ENCODE measurements at places on chromosomes 7 and 10.

DNA sequence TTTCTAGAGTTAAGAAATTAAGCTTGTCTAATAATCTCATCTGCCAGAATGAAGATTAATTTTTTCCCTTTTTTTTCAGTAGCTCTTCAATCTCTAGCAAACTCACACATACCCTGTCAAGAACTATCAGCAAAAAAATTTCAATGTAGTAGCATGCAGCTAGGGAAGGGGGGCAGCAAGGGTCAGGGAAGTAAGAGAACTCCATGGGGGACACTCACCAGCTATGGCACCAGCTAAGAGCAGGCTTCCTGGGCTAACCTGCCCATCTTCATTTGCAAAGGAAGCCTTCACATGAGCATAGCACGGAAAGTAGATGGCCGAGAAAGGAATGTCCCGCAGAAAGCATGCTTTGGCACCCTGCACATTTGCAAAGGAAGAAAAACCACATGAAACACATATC lies 190.4 kb downstream of the SLC25A13 start:
- no peak for DNase-seq

- peak; percentile 60 for DNase-seq
Observed at GRCh38 chr10:118720685-118721538, 33.9 kb downstream of the CACUL1 start.

DNA sequence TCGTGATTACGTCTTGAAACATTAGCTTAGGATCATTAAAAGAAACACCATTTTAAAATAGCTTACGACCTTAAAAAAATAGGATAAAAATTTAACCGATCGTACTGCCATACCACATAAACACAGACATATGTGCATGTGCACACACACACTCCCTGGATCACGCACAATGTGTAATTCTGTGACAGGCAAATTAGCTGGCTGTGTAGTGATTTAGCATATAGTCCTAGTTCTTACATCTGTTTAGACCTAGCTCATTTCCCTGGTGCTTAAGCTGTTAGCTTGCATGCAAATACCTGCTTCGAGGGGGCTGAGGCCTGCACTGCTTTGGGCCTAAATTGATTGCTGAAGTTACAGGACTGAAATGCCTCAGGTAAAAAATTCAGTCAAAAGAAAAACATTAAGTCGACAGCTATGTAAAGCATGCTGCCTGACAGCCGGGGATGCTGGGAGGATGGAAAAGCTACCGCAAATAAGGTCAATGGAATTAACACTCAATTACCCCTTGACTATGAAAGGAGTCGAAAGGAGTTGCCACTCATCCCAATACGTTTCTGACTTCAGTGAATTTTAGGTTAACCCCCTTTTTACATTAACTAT lies 267.1 kb upstream of the FZD8 start:
- peak; percentile 31 for DNase-seq

GRCh38 chr7:40033826-40034225 lies 83.8 kb downstream of the CDK13 start:
- no peak for DNase-seq

- peak; percentile 89 for DNase-seq
Observed at GRCh38 chr7:82105463-82105862, 335.6 kb upstream of the HGF start.

GRCh38 chr10:18737841-18738240 lies 78.6 kb downstream of the ARL5B start:
- DNase-seq = peak; percentile 48

DNA sequence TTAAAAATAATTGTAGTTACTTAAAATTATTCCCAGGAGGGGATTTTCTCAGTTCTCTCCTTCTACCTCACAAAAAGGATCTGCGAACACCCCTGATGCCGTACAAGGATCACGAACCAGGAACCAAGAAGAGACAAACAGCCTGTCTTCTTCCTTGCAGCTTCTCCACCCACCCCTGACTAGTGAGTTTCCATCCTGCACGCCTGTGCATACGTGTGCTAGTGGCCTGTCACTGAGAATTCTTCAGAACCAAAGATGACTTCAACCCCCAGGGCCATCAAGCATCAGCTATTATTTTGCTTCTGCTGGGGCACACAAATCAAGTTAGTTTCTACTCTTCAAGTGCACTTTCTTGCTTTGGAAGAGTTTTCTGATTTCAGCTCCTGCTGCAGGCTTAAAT lies 175.5 kb upstream of the KLF6 start:
- no peak for DNase-seq

- no peak for DNase-seq
Observed at GRCh38 chr7:47373871-47374451, 207.9 kb downstream of the TNS3 start.

GRCh38 chr10:119669975-119670640 lies 18.9 kb downstream of the BAG3 start:
- no peak for DNase-seq

GRCh38 chr10:3902054-3902808 lies 117.2 kb upstream of the KLF6 start:
- peak; percentile 39 for DNase-seq

- peak; percentile 61 for DNase-seq
Observed at GRCh38 chr10:58217612-58218011, 50.1 kb downstream of the IPMK start.

DNA sequence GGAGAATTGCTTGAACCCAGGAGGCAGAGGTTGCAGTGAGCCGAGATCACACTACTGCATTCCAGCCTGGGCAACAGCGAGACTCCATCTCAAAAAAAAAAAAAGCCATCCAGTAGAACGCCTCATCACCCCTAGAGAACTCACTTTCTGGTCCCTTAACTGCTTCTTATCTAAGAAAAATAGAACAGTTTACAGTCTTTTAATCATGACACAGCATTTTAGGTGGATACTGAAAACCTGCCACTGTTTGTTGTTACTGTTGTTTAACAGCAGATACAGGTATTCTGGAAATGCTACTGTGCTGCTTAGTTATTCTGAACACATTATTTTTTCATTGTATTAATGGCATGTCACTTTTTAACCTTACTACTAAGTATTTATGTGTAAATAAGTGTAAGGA lies 624.3 kb upstream of the GHITM start:
- DNase-seq = no peak

DNA sequence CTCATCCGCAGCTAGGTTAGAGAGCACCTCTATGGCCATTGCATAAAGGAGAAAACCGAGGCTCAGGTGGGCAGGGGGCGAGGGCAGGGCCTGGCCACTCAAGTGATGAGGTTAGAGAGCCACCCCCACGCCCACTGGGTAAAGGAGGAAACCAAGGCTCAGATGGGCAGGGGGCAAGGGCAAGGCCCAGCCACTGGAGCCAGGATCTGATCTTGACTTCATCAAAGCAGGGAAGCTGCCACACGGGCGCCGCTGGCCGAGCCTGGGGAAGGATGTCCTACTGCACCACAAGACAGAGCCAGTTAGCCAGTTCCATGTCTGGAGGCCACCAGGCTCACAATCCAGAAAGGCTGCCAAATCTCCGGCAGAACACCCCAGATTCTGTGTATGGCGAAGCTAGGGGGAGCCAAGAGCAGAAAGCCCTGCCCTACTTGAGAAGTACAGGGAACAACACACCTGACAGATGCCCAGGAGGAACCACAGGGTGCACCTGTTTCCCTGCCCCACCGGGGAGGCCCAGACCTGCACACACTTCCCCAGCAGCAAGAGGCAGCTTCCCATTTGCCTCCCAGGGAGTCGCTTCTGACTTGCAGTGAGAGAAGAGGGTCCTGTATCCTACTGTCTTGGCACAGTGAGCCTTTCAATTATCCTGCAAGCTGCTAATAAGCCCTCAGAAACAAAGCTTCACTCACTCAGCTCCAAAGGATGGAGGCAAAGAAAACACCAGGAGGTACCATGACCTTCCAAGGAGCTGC lies 101.9 kb downstream of the TNS3 start:
- DNase-seq = no peak

DNA sequence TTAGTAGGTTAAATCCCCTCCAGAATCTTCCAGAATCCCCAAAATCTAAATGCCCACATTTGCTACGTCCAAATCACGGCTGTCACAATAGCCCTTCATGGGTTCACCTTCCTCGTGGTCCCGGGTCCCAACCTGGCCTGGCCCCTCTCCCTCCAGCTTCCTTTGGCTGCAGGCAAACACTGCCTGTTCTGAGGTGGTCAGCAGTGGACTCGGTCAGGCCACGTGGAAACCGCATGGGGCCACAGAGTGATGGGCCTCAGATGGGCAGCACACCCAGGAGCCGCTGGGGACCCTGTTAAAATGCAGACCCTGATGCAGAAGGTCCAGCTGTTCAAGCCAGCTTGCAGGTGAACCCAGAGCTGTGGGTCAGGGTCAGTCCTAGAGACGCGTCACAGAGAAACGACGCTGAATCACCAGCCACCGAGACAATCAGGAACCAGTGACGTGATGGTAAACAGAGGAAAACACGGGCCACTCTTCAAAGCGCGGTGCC lies 588.6 kb downstream of the DNAJB6 start:
- no peak for DNase-seq

DNA sequence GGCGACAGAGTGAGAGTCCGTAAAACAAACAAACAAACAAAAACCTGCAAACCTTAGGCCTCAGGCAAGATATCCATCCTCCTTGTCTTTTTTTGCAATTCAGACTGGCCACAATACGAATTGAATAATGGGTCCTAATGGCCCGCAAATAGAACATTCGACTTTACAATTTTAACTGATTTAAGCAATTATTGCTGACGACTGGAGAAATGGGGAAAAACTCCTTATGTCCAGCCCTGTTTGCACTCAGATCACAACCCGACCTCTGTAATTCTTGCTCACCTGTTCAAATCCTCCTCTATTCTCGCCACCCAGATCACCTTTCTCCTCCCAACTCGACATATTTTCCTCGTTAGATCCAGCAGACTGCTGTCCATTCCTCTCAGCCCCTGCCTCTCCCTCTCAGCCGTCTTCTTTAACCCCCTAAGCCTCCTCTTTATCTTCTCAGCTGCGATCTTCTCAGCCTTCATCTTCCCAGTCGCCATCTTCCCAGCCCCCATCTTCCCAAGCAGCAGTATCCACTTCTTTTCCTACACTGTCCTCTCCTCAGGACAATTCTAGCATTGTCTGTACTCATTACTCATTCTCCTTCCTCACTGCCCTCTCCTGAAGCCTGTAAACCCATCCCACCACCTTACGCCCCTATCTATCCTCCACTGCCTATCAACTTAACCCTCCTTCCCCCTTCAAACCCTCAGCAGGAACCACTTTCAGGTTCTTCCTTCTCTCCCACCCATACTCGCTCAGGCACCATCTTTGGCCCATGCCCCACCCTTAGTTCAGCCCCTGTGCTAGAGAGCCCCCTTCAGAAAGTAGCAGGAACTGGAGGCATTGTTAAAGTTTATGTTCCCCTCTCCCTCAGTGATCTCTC lies 61.8 kb downstream of the LRRC17 start:
- DNase-seq = no peak

DNA sequence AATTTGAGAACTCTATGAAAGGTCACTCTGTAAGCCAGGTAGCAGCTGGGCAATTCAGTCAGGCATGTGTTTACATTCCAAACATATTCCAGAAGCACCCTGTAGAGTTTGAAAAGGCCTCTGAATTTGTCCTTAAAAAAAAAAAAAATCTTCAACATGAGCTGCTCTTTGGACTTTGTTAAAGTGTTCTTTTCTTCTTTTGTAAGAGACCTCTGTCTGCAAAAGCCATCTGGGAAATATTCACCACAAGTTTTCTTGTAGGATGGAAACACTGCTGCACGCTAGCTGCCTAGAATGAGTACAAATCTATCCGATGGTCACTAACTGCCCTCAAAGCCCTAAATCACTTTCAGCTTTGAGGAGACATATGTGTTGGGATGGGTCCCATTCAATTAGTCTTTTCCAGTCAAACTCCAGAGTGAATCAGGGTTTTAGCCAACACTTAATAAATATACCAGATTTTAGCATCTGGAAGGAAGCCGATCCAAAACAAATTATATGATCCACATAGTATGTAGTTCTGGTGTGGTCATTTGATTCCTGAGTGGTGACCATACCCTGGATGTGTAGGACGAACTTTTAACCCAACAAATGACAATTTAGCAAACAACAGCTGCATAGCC lies 85.9 kb downstream of the CD36 start:
- DNase-seq = peak; percentile 48

DNA sequence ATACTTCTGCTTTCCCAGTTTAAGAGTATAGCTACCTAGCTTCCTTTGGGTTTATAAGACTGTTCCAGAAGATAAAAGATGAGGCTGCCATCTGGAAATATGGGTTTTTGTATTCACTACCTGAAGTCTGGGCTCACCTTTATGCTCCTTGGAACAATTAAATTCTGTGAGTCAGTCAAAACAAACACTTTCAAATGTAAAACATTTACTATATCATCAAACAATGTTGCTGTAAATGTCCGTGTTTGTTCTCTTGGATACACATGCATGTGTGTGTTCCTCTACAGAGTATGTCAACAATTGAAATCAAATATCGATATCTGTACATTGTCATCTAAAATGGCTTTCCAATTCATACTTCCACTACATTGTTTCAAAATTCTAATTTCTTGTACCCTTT lies 525.6 kb downstream of the MDFIC start:
- no peak for DNase-seq

GRCh38 chr7:111381590-111381989 lies 180.7 kb downstream of the IMMP2L start:
- no peak for DNase-seq

GRCh38 chr7:288671-289101 lies 1.3 kb upstream of the FOXL3 start:
- no peak for DNase-seq

DNA sequence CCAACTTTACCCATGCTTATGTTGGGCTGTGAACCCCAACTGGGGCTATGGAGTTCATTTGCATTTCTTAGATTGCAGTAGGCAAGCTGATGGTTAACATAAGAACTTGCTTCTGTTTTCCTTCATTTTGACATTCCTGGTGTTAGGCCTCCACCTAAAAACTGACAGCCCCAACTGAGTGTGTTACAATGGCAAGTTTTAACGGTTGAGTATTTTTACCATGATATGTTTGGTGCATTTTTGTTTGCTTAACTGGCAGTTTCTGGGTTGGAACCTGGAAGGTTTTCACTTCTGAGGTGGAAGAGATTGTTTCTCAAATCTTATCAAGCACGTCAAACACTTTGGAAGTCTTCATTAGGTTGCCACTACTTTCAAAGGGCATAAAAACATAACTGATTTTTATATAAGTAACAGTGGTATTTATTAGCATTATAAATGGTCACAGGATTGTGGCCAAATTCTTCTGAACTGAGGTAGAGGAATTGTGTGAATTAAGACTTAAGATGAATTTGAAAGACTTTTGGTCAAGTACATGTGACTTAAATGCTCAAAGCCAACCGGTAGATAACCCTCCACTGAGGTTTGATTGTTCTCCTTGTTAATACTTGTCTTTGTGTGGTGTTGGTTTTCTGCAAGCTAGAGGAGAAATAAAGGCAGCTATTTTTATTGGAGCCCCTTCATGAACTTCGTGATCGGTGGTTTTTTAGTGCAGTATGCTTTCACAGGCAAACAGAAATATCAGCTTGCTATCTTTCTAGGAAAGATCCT lies 2.8 kb downstream of the BMI1 start:
- DNase-seq = no peak

Measured in iris pigment epithelial cell (primary cell).